Activated CD8-positive, alpha-beta memory T cell treated with anti-CD3 and anti-CD28 coated beads for 4 hours (primary cell): ENCODE measurements at places on chromosomes 5 and 9.

GRCh38 chr9:75033791-75034473 lies 5.8 kb upstream of the CARNMT1 start:
- DNase-seq = no peak

DNA sequence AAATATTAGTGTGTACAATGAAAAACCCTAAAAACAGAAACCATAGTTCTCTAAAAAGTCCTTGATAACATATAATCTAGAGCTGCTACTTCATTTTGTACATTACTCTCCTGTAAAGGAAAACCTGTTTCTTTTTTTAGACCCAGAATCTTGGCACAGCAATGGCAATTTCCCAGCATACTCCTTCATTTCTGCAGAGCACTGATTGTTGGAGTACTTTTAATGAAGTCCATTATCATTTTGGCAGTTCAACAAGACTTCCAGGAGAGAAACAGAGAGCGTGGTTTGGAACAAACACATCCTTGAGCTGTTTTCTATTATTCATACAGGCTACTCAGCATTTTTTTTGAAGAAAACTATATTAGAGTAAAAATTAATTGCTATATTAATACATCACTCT lies 22.7 kb upstream of the MROH2B start:
- no peak for DNase-seq

- no peak for DNase-seq
Measured at GRCh38 chr9:16709924-16710323, 160.5 kb downstream of the BNC2 start.

DNA sequence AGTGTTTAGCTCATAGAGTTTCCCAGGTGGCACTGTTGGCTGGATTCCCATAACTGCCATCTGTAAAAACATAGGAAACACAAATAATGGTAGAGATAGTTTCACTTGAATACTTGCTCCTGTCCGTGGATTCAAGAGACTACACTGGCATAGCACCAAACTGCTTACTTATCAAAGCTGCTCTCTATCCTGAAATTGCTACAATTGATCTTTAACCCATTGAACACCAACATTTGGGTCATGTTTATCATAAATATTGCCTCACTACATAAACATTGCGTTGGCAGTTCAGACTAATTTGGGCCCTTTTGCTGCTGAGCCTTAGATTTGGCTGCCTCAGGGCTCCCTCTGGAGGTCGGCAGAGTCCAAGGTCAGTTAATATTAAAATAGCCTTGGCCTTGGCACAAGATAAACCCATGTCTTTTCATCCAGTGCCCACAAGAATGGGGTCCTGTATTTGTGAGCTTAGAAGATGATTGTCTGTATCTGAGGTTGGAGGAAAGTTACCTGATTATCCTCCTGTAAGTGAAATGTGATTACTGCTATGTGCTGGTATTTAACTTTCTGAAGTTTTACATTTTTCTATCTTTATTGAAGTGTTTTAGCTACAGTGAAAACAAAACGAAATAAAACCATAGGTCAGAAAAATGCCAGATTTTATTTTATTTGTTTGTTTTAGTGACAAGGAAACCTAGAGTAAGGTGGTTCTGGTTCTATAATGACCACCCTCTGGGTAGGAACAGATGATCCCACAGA lies 4.0 kb upstream of the RANBP3L start:
- no peak for DNase-seq

GRCh38 chr9:114525513-114525912 lies 20.2 kb upstream of the WHRN start:
- DNase-seq = no peak

DNA sequence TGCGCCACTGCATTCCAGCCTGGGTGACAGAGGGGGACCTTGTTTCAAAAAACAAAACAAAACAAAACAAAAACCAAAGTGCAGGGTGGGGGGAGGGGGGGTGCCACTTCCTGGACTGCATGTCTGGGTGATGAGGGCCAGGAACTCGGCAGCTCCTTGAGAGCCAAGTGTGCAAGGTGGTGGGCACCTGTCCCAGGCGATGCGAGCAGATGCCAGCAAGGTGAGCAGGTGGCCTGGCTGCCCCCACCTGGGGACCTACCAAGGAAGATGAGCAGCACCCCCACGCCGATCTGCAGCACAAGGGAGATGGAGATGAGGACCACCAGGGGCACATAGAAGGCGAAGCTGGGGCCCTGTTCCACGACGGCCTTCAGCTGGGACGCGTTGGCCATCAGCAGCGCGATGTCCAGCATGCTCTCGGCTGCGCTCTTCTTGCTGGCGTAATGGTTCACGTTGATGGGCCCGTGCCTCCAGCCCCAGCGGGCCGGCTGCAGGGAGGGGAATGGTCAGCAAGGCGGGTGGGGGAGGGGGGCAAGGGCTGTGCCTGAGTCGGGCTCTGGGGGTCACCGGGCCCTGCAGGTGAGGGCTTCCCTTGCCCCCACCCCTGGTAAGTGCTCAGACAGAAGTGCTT lies 7.8 kb downstream of the NINJ1 start:
- DNase-seq = no peak

DNA sequence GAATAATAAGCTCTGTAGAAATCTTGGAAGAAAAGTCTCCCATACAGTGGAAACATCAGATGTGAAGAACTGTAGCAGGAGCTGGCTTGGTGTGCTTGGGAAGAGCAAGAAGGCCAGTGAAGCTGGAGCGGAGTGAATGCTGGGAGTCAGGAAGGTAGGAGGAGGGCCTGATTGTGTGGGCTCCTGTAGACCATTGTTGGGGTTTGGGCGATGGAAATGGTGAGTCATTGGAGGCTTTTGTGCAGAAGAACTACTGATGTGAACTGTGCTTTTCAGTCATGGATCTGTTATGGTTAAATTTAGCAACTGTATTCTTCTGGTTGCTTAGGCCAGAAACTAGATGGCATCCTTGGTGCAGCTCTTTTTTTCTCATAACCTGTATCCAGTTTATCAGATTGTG lies 2.3 kb downstream of the ICE1 start:
- no peak for DNase-seq

DNA sequence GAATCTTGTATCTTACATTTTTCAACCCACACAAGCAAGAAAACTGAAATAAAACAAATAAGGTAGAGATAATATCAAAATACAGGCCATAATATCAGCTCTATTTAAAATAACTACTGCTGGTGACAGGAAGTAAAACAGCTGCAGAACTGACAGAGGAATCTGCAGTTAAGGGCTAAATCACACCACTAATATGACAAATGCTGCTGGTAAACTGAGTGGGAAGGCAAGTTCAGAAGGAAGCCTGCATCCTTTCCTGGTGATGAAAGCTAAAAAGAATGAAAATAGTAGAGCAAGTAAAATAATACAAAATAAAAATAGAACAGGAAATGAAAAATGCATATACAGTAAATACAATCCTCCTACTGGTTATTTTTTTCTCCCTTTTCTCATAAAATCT lies 1293.7 kb upstream of the C9orf72 start:
- no peak for DNase-seq

DNA sequence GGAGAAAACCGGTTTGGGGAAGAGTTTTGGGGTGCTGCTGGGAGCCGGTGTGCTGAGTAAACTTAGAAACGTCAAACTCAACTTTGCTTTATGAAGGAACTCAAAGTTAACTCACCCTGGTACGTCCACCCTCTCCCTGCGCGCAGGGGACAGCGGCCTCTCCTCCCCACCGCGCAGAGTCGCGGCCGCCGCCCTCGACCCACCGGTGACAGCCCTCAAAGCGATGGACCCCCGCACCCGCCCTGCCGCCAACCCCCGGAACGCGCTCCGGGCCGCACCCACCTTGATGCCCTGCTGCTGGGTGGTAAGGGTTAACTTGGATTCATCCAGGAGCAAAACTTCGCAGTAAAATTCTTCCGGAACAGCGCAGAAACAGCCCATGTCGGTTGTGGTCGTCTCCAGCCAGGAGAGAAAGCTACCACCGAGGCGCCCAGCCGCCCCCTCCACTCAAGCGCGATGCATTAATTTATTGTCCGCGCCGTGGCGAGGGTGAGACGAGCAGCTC lies 366 bp downstream of the EPB41L4A start:
- DNase-seq = no peak

- DNase-seq = no peak
Measured at GRCh38 chr5:66565878-66566277, 30.3 kb upstream of the MAST4 start.

DNA sequence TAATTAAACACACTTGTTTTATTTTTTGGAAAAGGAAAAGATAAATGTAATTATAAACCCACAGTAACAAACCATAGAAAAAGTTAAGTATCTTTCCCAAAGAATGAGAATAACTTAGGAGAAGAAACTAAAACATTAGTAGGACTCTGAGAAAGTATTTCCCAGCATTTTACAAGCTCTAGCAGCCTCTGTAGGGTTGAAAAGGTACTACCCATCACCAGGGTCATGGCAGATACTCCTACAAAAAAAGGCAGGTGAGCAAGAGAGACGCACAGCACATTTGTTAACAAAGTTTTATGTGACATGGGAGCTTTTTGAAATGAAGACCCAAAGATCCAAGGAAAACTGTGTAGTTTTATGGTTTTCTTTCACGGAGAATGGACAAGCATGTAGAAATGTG lies 77.7 kb upstream of the FAM169A start:
- DNase-seq = no peak

DNA sequence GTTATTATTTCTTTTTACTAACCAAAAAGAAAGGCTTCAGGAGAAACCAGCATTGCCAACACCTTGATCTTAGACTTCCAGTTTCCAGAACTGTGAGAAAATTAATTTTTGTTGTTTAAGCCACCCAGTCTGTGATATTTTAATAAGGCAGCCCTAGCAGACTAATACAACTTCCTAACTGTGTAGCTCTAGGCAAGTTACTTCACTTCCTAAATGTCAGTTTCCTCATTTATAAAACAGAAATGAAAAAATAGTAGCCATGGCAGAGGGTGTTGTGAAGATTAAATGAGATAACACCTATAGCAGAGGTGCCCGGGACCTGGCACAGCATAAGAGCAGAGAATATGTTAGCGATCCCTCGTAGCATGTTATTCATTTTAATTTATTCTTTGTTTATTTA lies 66.6 kb upstream of the HAND1 start:
- no peak for DNase-seq

GRCh38 chr9:98045234-98046179 lies 11.0 kb upstream of the NANS start:
- no peak for DNase-seq

DNA sequence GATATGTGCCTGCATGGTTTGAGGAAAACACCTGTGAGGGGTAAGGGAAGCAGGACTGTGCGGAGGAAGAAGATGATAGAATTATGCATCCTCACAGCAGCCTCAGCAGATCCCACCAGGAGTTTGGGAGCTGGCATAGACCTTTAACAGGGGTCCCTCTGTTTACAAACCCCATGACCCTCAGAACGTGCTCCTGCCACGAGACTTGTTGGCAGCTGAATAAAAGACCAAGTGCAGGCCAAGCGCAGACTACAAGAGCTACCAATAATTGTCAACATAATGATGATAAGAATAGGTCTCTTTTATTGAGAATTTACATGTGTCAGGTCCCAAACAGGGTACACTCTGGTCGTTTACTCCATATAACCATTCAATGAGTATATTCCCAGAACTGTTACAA lies 236.0 kb downstream of the MED10 start:
- DNase-seq = no peak

GRCh38 chr5:88727705-88728313 lies 155.2 kb downstream of the MEF2C start:
- no peak for DNase-seq

GRCh38 chr9:134321946-134322741 lies 4.1 kb upstream of the RXRA start:
- DNase-seq = no peak

DNA sequence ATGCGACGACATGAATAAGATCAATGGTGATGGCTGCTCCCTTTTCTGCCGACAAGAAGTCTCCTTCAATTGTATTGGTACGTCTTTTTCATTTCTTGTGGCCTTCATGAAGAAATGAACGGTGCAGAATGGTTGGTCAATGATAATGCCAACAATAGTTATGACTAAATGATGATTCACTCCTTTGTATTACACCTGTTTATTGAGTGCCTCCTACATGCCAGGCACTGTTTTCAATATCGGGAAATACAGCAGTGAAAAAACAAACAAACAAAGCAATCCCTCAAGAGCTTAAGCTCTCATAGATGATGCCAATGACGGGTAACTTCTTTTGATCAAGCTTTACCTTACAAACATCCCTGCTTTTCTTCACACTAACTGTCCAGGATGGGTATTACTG lies 117.7 kb downstream of the PAPPA start:
- no peak for DNase-seq

DNA sequence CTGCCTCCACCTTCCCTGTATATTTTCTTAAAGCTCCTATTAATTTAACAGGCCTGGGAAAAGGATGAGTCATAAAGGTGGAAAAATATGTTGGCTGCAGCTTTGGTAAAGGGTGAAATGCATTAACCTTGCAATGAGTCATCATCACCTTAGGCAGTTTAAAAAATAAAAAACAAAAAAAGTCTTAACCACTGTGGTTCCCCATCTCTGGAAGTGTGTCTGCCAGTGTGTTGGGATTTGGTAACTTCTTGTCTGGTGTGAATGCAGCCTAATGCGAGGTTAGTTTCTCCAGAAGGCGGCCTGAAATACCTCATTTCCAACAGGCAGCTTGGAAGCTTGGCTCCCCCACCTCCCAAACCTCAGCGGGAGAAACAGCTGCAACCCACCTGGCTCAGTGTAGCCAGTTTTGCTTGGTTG lies 265.3 kb upstream of the GAS1 start:
- no peak for DNase-seq

- no peak for DNase-seq
Measured at GRCh38 chr5:8628521-8628920, 759.6 kb downstream of the MTRR start.

- DNase-seq = no peak
Measured at GRCh38 chr9:27565696-27566095, 7.6 kb downstream of the C9orf72 start.

DNA sequence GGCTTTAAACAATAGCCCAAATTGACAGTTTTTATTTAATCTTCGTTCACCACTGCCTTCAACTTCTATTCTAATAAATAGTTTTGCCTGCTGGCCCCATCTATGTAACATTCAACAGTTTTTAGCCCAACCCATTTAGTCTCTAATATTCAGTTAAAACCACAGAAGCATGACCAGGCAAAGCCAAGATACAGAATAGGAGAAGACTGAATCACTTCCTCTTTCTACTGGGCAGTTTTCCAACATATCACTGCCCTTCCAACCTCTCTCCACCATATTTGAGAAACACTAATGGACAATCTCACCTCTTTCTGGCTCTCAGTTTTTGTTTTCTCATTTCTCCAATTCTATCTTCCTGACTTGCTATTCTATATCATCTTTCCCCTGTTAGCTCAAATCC lies 352.9 kb downstream of the DNAH5 start:
- DNase-seq = no peak

GRCh38 chr9:128635266-128636023 lies 21.2 kb downstream of the DYNC2I2 start:
- DNase-seq = no peak

- no peak for DNase-seq
Measured at GRCh38 chr9:15426019-15426418, 3.3 kb downstream of the SNAPC3 start.

- DNase-seq = no peak
Measured at GRCh38 chr9:4832786-4833579, 40.2 kb downstream of the RCL1 start.

DNA sequence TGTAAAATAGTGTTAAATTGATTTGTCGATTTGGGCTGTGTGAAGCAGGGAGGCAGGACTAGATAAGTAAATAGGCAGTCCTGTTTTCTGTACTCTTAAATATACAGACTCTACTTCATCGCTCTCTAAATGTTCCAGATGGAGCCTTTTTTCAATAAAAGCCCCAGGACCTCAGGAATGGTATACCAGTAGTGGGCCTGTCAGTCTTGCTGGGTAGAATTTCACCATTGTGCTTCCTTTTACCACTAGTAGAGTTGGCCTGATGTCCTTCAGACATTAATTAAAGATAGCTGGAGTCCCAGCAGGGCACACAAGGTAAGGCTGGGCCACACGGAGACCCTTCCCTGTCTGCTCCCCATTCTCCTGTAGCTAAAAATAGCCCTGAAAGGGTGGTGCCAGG lies 6.0 kb downstream of the SNX18 start:
- DNase-seq = no peak
